ENCODE measurements at places on chromosomes 4 and X.

DNA sequence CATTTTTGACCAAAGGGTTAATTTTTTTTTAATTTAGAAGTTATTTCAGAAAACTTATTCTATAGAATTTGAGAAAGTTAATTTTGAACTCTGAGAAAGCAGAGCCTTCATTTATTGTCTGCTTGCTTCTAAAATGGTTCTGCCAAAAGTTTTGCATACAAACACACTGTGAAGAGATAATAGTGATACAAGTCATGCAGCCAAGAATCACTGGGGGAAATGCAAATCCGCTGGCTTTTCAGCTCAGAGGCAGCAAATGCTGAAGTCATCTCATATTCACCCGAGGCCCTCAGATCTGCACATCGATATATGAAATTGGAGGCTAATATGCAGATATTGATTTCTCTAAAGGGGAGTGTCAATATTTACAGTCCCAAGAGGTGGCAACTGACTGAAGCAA, 186.2 kb downstream of the KIT start:
- no peak for DNase-seq

DNA sequence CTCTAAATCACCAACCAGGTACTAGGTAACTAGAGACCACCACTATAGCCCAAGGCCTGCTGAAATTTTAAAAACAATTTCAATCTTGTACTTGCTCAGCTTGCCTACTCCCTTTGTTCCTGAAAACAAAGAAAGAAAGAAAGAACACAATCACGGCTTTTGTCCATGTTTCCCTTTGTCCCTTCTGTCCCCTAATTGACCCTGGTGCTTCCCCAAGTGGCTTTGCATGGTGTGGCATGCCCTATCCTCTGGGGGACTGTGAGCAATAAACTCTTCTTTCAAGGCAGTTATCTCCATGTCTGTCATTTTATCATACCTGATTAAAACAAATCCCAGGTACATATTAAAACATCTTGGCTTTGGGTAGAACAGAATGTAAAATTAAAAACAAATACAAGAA, 94.8 kb downstream of the ARSJ start:
- no peak for DNase-seq

DNA sequence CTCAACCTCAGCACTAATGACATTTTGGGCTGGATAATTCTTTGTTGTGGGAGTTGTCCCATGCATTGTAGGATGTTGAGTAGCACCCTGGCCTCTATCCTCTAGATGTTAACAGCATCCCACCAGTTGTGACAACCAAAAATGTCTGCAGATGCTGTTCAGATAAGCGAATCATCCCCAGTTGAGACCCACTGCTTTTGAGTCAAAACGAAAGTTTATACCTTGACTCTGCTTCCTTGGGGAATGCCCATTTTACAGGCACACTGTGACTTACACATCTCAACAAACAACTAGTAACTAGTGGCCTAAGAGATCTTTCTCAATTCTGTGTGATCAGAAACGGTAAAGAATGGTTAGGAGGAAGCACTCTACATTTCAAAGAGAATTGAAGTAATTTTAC, 37.0 kb downstream of the SEPSECS start:
- no peak for DNase-seq

GRCh38 chr4:76212851-76213414, 691 bp downstream of the SCARB2 start:
- no peak for DNase-seq

DNA sequence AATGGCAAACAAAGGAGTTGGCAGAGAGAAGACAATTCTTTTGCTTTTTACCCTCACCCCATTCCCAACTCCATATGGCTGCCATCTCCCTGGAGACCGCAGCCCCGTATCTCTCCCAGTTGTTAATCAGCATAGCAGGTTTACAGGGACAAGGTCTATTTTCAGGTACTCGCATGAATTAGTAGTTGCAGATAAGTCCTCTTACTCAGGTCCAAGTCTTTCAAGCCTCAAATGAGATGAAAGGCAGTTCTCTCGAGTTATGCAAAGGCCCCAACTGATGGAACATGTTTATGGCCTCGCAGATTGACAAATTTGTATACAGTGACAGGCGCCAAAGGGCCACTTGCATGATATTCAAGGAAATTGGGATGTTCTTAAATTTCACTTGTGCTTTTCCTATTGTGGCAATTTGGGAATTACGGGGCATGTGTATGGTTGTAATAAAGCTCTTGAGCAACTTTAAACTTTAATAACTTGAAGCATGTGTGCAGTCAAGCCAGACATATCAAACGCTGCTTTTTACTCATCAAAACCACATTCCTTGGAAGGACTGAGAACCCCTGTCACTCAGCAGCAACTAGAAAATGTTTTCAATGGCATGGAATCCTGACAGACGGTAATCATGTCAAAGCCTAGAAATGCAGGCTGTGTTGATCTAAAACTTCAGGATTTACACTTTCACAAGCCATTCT, 45.1 kb downstream of the KDR start:
- DNase-seq = no peak

GRCh38 chr4:20217521-20217920, 34.2 kb upstream of the SLIT2 start:
- DNase-seq = no peak

GRCh38 chr4:41158756-41159155, 55.6 kb downstream of the APBB2 start:
- no peak for DNase-seq

DNA sequence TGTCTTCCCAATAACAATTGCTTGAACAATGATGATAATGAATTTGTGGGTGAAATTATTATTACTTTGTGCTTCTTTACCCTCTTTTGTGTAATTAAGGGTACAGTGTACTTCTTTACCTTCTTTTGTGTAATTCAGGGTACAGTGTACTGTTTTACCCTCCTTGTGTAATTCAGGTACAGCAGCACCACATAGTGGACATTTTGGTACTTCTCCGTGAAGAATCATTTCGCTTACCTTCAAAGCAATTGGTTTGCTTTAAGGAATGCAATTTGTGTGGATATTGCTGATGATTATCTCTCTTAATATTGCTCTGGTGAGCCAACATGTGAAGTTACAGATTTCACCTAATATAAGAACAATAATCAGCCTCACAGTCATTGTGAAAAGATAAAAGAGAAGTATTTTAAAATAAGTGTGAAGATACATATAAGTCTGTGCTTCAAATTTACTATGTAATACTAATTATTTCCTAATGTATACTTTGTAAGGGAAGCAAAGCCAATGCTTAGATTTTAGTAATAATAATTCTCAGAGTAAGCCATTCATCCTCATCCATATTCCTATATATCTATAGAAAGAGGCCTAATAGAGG, 27.2 kb upstream of the SEC24B start:
- peak; percentile 11 for DNase-seq

GRCh38 chrX:136202889-136203288, 48.3 kb downstream of the MAP7D3 start:
- no peak for DNase-seq

- DNase-seq = no peak
Measured at GRCh38 chr4:82501154-82501442, 60.7 kb downstream of the TMEM150C start.

DNA sequence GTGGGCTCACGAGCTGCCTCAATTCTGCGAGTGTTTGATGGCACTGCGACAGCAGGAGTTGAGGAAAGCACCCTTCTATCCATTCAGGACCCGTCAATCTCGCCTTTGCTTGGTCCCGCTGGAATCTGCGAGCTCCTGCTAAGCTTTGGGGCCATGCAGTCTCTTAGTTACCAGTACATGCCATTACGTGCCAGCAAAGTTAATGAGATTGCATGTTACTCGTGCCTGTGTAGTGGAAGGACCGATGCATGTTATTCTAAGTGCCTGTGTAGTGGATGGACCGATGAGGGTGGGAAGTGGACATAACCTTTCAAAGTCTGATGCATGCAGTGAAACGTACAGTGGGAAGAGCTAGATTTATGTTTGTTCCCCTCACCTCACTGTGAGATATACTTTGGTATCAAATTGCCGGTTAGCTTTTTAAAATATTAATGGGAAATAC, 569 bp downstream of the RPS3A start:
- no peak for DNase-seq

- DNase-seq = no peak
Measured at GRCh38 chr4:170374770-170375169, 285.0 kb upstream of the AADAT start.

- DNase-seq = no peak
Measured at GRCh38 chr4:149885896-149886295, 70.3 kb upstream of the IQCM start.

GRCh38 chr4:135917011-135917410, 1615.3 kb downstream of the PCDH18 start:
- DNase-seq = no peak

DNA sequence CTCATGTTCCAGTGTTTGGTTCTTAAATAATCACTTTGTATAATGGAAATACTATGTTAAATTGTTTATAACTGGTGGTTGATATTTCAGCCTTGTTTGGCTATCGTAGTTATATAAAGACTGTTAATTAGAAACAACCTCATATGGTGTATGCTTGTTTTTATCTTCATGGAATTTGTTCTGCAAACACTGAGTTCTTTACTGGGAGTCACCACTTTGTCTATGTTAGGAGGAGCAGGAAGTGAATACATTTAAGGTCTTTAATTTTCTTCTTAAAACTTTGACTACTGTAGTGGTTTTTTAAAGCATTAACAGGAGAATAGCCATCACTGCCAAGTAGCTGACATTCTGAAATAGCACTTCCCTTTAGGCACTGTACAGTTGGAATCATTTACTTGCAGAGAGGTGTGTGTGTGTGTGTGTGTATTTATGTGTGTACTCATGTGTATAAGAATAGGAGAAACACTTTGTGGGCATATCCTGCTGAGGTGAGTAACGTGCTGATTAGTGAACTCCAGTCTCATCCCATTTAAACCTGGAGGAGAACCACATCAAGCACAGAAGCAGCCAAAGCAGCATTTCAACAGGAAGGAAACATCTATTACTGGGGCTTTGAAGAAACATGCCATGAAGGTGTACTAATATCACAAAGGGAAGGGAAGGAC, 37.8 kb downstream of the TET2 start:
- DNase-seq = peak; percentile 44

- DNase-seq = no peak
Measured at GRCh38 chr4:57430726-57431125, 320.5 kb upstream of the IGFBP7 start.

- no peak for DNase-seq
Measured at GRCh38 chr4:135777361-135777760, 1575.8 kb upstream of the PABPC4L start.

- DNase-seq = no peak
Measured at GRCh38 chrX:78092296-78092695, 11.8 kb upstream of the PGK1 start.

DNA sequence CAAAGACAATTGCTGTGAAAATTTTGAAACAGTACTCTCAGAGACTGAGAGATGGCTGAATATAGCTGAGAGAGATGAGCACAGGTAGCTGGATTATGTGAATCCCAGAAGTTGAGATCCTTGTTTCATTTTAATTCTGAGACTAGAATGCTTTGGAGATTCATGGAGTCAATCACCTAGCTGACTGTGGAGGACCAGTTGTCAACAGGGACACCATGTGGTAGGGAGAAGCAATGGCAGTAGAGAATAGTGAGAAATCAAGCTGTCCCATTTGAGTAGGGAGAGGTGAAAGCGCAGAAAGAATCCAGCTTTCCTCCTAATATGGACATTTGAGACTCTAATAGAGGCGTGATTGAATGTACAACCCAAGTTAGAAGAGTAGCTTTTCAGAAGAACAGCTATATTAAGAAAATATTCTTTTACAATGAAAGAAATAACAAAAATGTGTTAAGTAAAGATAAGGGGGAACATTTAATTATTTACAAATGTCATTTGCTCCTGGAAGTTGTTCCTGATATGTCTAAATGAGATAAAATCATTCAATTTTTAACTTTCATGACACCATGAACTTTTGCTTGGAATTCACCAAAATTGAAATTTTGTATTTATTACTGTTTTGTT, 30.3 kb upstream of the GLRB start:
- DNase-seq = peak; percentile 9

GRCh38 chr4:86974551-86974994, 39.8 kb downstream of the AFF1 start:
- no peak for DNase-seq

- no peak for DNase-seq
Measured at GRCh38 chr4:184400375-184400870, 73.9 kb downstream of the IRF2 start.

DNA sequence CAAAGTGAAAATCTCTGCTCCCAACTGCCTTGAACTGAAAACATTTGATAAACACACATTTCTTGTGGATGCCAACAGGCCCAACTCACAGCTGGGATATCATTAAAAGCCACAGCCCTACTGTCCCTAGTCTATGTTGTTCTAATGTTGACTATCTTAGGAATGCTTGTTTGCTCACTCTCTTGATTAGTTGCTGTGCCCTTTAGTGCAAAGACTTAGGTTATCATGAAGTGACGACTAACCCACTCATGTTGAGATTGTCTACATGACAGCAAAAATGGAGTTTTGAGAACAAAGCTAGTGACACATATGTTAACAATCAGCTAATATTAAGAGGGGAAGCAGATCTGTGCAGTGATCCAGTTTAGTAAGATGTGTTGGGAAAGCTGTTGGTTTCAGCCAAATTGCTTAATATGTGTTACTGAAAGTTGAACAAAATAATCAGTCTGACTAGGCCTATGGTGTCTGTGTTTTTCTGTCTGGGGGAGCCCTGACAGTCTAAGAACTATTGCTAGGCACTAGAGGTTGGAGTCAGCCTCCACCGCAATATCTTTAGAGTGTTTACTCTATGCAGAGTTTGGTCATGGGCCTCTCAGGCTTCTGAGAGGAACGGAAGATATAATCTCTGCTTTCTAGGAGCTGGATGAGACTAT, 125.5 kb downstream of the ATG4A start:
- no peak for DNase-seq

- no peak for DNase-seq
Measured at GRCh38 chr4:118991686-118992085, 103.0 kb downstream of the SYNPO2 start.

DNA sequence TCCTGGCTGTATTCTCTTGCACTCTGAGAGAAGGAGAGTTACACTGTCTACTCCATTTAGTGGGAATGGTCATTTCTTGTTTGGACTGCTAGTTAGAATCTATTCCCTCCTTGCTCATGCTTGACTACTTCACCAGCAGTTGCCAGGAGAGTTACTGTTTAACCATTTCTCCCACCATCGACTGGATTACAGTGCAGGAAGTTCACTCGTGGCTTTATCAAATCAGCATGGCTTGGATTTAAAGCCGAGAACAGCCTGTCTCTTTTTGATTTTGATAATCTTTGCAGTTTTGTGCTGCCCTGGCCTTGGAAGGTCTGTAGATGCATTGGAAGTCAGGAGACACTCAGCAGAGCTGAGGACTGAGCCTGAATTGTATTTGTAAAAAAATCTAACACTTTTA, 3.2 kb downstream of the GBA3 start:
- no peak for DNase-seq

- no peak for DNase-seq
Measured at GRCh38 chr4:180084561-180084960, 2158.6 kb upstream of the TENM3 start.

DNA sequence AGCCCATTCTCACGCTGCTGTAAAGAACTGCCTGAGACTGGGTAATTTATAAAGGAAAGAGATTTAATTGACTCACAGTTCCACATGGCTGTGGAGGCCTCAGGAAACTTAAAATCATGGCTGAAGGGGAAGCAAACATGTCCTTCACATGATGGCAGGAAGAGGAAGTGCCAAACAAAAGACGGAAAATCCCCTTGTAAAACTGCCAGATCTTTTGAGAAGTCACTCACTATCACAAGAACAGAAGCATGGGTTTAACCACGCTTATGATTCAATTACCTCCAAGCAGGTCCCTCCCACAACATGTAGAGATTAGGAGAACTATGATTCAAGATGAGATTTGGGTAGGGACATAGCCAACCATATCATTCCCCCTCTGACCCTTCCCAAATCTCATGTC, 335.5 kb downstream of the IL15 start:
- DNase-seq = no peak

- DNase-seq = no peak
Measured at GRCh38 chr4:569958-570667, 6.0 kb downstream of the TMEM271 start.
